ENCODE measurements at places on chromosomes 2 and 18.

DNA sequence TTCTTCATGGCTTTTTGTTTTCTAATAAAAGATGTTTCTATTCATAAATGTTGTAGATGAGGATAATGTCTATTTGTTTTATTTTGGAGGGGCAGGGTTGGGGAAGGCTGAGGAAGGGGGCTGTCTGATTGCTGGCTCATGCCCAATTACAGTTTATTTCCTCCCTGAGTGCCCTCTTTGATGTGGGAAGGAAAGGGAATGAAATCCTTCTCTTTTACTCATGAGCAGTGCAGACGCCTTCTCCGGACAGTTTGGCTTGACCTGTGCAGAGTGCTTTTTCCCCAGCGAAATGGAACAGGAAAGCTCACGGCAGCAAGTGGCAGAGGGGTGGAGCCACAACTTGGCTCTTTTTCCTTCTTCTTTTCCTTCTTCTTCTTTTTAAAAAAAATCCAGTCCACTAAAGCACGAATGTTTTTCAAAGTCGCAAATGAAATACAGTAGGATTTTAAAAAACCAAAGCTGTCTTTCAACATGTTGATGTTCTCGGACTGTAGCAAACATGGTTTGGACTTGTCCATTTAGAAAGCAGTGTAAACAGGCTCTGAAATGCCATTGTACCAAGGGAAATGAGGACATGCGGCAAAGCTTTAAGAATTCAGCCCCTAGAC, 34.5 kb downstream of the RAB31 start:
- no peak for DNase-seq

DNA sequence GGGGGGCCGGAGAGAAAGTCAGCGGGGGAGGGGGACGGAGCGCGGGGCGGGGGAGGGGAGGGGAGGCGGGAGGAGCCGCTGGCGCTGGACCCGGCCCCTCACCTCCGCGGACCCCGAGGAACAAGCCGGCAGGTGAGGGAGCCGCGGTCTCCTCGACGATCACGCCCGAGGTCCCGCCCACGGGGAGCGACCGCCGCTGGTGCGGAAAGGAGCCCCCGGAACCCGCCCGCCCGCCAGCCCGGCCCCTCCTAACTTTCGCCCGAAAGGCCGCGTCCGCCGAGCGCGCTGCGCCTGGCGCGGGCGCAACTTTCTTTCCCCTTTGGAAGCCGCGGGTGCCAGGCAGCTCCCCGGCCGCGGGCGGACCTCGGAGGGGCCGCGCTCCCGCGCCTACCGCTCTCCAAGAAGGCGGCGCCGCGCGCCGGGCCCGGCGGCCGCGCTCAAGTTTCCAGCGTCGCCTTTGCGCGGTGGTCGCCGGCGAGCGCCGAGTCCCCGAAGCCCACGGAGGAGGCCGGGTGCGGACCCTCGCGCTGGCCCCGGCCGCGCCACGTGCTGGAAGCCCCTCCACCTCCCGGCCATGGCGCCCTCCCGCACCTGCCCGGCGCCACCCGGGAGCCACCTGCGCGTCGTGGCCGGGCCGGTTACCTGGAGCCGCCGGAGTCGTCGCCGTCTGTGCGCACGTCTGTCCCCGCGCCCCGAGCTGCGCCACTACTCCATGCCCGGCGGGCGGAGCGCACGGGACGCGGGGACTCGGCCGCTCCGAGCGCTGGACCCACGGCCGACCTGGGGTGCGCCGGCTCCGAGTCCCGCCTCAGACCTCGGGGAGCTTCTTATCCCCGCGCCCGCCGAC, at the start of gene ALKAL2:
Gene ALKAL2, minus strand, starts transcription at position 181 of the 847 bp plus-strand sequence. CDS start 256 bp downstream, outside the sequence.
- no peak for DNase-seq

- DNase-seq = no peak
Measured at GRCh38 chr2:39719317-39719716, 53.6 kb downstream of the TMEM178A start.

DNA sequence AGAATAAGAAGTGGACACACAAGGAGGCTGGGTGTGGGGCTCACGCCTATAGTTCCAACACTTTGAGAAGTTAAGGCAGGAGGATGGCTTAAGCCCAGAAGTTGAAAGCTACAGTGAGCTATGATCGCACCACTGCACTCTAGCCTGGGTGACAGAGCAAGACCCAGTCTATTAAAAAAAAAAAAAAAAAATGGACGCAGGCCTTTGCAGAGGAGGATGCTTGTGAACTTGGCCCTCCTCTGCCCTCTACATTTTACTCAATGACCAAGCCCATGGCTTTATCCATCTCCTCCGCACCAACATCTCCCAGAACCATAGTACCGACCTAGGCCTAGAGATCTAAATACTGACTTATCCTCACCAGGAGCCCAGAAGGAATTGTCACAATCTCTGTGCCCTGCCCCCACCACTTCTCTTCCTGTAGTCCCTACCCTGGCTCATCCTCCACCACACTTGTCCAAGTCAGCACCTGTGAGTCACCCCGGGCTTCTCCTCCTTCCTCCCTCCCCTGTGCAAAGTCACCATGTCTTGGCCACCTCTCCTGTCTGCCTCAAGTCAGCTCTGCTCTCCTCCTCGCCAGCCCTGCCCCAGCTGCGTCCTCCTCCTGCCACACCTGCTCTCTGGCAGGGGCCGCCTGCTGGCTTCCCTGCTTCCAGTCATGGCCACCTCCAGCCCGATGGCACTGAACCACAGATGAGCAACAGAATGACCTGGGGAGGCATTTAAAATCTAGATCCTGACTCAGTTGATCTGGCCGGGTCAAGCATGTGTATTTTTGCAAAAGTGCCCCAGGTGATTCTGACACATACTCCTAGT, 35.8 kb upstream of the ASPRV1 start:
- no peak for DNase-seq

DNA sequence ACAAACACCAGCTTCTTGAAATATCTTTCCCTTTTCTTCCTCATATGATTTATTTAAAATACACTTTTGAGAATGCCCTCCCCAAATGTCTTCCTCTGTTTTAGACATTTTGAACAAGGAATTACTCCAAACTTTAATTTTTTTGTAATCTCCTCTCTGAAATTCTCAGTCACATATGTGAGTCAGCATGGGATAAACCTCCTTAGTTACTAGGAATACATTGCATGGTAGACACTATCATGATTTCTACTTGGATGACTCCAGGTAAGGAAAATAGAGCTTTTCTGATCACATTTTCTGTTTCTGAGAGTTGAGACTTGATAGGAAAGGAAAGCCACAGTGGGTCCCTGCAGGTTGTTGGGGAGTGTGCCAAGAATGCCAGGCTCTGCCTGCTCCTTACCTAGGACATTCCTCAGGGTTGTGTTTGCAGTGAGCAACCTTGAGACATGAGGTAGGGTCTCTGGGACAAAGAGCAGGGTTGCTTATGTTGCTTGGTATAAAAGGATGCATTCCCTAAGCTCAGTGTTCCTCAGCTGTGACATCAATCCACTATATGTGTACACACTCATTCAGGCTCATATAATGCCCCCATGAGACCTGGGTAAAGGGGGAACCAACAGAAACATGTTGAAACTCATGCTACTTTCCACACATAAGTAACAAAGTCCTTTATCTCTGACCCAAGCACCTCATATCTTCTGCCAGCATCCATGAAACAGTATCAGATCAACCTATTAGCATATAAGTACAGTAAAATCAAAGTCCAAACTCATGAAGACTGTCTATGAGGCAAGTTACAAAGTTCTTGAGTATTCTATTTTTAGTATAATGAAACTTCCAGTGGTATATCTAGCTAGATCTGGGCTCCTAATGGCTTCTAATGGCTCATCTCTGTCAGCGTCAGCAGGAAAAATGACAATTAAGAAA, 112.8 kb upstream of the SCN1A start:
- DNase-seq = no peak

DNA sequence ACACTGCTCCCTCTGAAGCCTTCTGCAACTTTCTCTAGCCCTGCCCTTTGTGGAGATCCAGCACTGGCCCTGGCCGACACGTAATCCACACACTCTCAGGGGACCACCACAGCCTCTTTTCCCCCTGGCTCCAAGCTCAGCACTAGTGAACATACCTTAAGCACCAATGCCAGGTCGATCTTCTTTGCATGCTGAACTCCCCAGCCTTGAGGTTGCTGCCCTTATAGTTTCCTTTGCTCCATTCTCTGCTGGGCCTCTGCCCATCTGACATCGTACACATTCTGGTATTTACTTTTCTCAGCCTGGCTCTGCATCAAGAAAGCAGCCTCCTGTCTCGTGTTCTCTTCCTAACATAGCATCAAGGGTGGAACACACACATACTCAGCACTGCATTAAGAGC, 361.5 kb downstream of the LPIN1 start:
- no peak for DNase-seq

- DNase-seq = no peak
Measured at GRCh38 chr2:47219970-47220369, 64.9 kb upstream of the STPG4 start.

DNA sequence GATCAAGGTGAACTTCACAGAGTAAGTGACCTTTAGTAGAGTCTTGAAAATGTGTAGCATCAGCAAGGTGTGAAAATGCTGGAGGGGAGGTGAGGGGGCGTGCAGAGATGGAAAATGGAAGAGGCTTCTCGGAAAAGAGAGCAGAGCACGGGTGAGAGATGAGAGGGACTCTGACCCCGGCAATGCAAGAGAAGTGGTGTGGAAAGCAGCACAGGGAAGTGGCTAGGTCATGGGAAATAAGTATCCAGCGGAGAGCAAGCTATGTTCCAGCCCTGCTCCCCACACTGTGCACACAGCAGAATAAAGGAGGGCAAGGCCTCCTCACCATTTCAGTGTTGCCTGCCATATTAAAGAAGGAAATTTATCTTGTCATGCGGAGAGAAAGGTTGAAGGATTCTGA, 241.7 kb upstream of the DOK6 start:
- DNase-seq = no peak

- no peak for DNase-seq
Measured at GRCh38 chr2:105883911-105884694, 139.4 kb downstream of the NCK2 start.

DNA sequence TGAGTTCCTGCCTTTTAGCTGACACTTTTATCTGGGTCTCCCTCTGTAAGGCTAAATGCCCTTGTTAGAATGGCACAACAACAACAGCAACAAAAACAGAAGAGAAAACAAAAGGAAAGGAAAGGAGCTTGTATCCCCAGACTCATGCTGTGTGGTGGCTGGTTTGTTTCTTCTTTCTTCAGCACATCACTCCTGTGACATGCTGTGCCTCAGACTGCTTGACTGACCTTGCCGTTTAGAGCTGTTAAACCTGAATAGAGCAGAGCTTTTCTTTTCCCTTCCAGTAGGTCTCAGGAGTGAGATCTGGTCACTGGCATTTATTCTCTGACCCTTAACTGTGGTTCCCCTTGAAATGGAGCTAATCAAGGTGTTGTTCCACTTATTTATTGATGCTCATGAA, 18.9 kb downstream of the GALNT13 start:
- DNase-seq = no peak

- no peak for DNase-seq
Measured at GRCh38 chr2:8571792-8572499, 109.9 kb upstream of the ID2 start.

DNA sequence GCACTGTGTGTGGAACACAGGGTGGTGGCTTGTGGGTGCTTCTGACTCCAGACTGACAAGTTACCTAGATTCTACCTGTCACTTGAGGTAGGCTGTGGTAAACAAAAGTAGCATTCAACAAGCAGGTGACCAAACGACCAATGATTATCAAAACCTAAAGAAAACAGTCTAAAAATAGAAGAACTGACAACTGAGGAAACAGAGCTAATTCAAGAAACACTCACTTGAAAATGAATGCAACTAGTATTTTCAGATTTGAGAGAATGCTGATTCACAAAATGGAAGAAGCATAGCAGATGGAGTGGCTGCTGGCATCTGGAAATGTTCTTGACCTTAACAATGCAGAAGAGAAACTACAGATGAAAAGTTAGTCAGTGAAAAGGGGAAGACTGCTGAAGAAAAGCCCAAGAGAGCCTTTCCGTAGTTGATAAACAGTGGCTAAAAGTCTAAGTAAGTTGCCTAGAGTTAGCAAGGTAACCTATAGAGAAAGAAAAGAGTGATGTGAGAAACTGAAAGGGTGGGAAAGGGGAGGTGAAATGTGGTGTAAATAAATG, 170.4 kb downstream of the NCK2 start:
- DNase-seq = no peak

Data from AG04449 (cell line).